Stimulated activated CD4-positive, alpha-beta T cell treated with anti-CD3 and anti-CD28 coated beads, Interleukin-4, amount 100 ng/mL, for 24 hours (primary cell): ENCODE measurements at places on chromosomes 16 and 17.
A peak's percentile ranks its signal among the peaks of the same experiment; 100 is the strongest.

GRCh38 chr16:57948027-57948426 lies 22.9 kb downstream of the CNGB1 start:
- no peak for DNase-seq

GRCh38 chr16:31476303-31477219 lies 4.6 kb downstream of the TGFB1I1 start:
- peak; percentile 88 for DNase-seq

DNA sequence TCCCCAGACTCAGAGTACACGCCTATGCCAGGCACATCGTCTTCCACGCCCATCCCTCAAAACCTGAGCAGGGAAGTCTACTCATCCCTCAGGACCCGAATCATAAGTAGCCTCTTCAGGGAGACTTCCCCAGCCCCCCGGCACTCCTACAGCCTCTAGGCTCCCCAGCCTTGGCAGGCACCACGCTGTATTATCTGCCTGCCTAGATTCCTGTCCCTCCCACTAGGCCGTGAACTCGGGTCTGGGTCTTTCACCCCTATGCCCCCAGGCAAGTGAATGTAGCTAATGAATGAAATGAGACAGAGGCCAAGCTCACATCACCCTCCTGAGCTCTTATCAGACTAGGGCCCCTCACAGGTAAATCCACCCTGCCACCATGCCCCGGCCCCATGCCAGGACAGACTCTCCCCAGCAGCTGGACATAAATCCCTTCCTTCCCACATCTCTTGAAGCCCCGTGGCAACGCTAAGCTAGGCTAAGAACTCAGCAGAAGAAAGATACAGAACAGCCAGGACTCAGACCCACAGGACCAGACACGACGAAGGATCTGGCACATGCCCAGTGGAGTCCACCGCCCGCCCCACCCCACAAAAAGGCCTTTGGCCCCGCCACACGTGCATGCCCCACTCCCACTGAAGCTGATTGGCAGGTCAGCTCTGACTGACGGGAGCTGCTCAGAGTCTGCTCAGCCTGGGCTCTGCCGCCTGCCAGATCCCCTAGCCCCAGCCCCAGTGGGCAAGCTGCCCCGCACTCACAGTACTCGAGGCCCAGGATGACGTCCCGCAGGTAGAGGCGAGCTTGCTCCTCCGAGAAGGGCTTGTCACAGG lies 13.0 kb downstream of the CAMKK1 start:
- DNase-seq = no peak

- DNase-seq = no peak
Measured at GRCh38 chr16:1637526-1637925, 25.4 kb downstream of the CRAMP1 start.

GRCh38 chr16:74738113-74738541 lies 36.5 kb downstream of the FA2H start:
- DNase-seq = no peak

GRCh38 chr17:2964370-2964769 lies 99.0 kb downstream of the OR1D5 start:
- DNase-seq = no peak

GRCh38 chr17:18859256-18859655 lies 1.3 kb downstream of the PRPSAP2 start:
- DNase-seq = no peak

GRCh38 chr17:21303441-21304065 lies 19.0 kb downstream of the MAP2K3 start:
- DNase-seq = no peak

DNA sequence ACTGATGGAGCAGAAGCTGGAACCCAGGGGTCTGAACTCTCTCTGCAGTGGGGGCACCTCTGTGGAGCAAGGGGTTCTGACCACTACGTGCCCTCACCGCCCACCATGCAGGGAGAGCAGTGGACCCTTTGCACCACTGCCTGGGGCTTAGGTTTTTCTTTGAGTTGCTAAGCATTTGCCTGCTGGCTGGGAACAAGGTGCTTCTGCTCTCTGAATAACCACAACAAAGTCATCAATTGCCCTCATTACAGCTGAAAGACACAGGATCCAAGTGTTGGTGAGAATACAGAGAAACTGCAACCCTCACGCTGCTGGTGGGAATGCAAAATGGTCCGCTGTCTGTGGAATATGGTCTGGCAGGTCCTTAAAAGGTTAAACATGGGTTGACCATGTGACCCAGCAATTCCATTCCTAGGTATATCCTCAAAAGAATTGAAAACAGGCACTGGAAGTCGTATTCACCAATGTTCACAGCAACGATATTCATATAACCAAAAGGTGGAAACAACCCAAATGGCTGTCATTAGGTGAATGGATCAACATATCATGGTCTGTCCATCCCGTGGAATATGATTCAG lies 22.8 kb downstream of the NLRC3 start:
- DNase-seq = no peak

DNA sequence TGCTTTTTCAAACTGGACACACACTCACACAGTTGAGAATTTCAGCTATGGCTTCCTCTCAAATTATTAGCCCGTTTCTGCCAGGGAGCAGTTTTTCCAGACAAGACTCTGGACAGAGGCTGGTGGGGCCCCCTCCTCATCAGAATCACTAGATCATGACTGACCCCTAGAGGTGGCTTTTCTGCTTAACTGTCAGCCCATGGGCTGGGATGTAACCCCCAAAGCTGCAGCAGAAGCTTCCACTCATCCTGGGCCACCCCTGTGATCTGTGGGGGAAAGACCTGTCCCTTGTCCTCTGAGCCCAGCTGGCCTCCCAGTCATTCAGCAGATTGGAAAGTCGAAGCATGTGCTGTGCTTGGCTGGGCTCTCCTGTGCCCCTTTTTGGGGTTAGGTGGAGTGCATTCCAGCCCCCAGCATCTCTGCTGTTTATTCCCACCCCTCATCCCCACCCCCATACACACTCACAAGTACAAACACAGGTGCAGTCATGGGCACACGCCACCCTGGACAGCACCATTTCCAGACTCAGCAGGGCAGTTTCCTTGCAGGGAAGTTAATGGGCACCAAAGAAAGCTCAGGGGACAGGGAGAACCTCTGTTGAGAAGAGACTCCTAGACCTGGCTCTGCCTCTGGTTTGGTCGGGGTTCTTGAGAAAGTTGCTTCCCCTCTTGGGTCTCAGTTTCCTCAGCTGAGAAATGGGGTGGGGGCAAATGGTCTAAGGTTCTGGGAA lies 77.6 kb upstream of the RBL2 start:
- no peak for DNase-seq

DNA sequence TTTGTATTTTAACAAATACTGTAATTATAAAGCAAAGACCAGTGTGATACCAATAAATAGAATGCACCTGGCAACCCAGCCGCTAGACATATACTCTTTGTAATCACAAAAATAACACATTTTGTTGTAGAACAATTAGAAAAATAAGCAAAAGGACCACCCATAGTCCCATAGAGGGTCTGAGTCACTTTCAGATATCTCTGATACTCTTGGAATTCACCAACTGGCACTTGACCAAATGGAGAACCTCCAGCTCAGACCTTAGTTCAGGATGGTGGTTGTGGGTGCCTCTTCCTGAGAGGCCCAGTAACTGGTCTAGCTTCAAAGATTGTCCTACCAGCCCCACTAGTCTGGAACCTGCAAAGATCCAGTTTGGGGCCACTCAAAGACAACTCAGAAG lies 789 bp upstream of the TERF2 start:
- no peak for DNase-seq

- DNase-seq = no peak
Measured at GRCh38 chr17:9444687-9445086, 130.9 kb downstream of the STX8 start.

- no peak for DNase-seq
Measured at GRCh38 chr17:8366231-8366630, 10.3 kb downstream of the KRABD2 start.

- DNase-seq = no peak
Measured at GRCh38 chr17:76254275-76254674, 10.9 kb upstream of the UBALD2 start.

GRCh38 chr17:31073411-31073810 lies 21.4 kb upstream of the NF1 start:
- no peak for DNase-seq

DNA sequence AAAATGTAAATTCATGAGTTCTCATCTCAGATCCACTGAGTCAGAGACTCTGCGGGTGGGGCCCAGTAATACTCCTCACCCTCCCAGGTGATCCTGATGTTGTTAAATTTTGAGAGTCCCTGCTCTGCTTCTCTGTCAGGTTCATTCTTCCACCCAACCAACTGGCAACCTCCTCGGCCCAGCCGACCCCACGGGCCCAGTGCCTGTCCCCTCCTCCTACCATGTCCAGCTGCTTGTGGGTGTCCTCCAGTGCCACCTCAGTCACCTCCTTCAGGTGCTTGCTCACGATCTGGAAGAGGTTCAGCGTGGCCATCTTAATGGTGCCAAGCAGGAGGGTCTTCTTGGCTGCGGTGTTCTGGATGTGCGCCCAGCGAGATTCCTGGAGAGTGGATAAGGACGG lies 9.8 kb downstream of the CCDC42 start:
- no peak for DNase-seq

DNA sequence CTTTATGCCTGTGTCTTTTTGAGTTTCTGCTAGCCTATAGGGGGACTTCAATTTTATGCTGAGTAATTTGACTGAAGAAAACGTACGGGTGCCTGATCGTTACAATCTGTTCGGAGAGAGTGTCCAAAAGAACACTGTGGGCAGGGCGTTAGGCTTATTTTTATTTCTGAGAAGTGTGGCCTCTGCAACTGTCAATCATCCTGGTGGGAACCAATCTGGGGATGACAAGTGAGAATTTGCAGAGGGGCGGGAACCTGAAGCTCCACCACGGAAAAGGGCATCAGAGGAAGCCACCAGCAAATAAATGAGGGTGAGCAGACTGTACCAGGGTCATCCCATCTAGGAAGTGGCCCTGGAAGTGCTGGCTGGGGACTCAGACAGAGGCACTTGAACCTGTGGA lies 12.0 kb upstream of the CDYL2 start:
- no peak for DNase-seq

DNA sequence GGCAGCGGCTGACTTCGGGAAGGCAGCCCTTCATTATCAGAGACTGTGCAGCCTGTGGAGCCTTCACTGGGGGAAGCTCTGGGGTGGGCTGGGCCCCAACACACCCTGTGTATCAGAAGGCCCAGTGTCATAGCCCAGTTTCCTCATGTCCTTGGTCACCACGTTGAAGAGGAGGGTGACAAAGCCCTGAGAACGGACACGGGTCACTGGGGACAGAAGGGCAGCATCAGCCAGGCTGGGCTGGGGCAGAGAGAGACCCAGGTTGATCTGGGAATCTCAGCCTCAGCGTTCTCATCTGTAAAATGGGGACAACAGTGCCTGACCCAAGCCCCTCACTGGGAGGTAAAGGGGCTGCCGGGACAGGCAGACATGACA lies 19.3 kb downstream of the B9D1 start:
- no peak for DNase-seq

DNA sequence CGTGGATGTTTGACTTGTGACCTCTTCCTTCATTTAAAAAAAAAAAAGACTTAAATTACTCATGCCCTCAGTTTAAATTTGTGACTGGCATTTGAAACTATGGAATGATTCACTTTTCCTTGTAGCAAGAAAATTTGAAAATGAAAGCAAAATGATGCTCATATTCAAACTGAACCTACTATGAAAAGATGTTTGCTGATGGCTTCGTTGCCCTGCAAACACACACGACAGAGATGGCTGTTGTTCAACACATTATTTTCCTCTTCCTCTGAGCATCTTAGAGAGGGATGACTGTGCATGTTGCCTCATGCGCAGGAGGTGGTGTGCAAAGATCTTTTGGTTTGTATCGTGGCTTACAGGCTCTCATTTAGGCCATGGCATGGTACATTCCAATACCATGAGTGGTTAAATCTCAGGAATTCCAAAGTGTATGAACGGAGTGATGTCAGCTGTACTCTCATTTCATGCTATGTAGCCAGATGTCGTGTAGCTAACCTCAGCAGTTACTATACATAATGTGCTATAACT lies 164.5 kb downstream of the PRKCA start:
- DNase-seq = peak; percentile 74

GRCh38 chr17:64466019-64466735 lies 17.3 kb downstream of the MILR1 start:
- no peak for DNase-seq

GRCh38 chr17:41278176-41278955 lies 2.9 kb downstream of the KRTAP9-7 start:
- DNase-seq = no peak

GRCh38 chr16:71915350-71915749 lies 20.0 kb downstream of the IST1 start:
- DNase-seq = no peak

- no peak for DNase-seq
Measured at GRCh38 chr17:27407916-27408864, 48.1 kb upstream of the KSR1 start.

- DNase-seq = no peak
Measured at GRCh38 chr16:69490707-69491324, 66.4 kb downstream of the CYB5B start.

DNA sequence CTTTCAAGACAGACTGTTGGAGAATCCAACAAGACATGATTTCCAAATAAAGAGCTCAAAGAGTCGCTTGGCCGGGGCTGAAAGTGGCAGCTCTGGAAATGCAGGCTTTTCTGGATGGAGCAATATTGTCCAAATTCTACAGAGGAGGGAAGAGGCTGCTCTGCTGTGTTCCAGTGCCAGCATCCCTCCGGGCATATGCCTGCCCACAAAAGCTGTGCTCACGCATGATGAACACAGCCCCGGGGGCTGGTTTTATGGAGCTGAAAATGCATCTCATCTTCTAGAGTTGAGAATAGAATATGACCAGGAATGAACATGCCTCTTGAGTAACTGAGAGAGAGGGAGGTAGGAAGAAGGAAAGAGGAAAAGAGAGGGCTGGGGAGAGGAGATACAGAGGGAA lies 74.7 kb upstream of the TOX3 start:
- no peak for DNase-seq

DNA sequence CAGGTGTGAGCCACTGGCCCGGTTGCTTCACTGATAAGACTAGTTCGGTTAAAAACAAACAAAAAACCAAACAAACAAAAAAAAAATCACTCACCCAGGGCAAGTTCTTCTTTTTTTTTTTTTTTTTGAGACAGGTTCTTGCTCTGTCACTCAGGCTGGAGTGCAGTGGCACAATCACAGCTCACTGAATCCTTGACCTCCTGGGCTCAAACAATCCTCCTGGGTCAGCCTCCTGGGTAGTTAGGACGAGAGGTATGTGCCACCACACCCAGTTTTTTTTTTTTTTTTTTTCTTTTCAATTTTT lies 119.5 kb upstream of the CORO6 start:
- no peak for DNase-seq
